DND-41 (cell line): ENCODE measurements at places on chromosomes 6 and 20.

GRCh38 chr20:34907616-34908469 lies 31.4 kb downstream of the ACSS2 start:
- no peak for DNase-seq

- DNase-seq = no peak
Measured at GRCh38 chr6:166776571-166776970, 149.5 kb upstream of the RPS6KA2 start.

DNA sequence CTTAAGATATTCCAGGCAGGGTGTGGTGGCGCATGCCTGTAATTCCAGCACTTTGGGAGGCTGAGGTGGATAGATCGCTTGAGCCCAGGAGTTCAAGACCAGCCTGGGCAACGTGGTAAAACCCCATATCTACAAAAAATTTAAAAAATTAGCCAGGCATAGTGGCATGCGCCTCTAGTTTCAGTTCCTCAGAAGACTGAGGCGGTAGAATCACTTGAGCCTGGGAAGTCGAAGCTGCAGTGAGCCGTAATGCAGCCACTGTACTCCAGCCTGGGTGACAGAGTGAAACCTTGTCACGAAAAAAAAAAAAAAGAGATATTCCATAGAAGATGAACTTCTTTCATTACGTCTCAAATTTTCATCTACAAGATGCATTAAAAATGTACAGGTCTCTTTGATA lies 46.7 kb upstream of the ISM1 start:
- no peak for DNase-seq

GRCh38 chr20:44477151-44477550 lies 1.5 kb downstream of the TTPAL start:
- DNase-seq = no peak

DNA sequence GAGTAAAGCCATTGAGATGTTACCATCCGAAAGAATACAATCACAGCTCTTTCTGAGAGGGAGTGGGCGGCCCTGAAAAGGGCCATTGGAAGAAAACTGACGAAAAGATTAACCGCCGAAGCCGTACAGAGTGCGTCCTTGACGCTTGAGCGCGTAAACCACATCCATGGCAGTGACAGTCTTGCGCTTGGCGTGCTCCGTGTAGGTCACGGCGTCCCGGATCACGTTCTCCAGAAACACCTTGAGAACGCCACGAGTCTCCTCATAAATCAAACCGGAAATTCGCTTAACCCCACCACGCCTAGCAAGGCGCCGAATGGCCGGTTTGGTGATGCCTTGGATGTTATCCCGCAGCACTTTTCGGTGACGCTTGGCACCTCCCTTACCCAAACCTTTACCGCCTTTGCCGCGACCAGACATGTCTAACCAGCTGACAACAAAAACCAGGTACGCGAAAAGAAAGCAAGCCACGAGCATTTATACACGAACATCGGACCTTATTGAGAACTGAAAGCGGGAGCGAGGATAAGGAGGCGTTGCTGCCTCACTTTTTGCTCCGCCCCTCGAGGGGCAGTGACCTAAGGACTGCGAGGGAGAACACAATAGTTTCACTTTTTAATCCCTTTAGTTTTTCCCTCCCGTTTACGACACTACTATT lies 60.3 kb upstream of the HFE start:
- DNase-seq = peak; percentile 98

DNA sequence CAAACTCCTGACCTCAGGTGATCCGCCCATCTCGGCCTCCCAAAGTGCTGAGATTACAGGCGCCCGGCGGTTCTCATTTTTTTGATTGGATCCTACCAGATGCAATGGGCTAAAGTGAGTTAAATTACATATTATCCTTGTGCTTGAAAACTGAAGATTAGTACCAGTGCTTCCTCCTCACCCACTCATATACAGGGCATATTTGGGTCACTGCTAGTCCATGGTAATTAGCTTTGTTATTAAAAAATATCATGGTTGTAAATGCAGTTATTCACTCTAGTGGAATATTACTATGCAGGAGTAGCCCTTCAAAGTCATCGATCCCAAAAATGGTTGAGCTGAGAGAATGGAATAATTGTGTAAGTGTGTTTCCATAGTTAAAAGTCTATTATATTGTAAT lies 26.5 kb downstream of the ZNF292 start:
- no peak for DNase-seq

- DNase-seq = no peak
Measured at GRCh38 chr20:31516166-31516565, 1.9 kb downstream of the HM13 start.

DNA sequence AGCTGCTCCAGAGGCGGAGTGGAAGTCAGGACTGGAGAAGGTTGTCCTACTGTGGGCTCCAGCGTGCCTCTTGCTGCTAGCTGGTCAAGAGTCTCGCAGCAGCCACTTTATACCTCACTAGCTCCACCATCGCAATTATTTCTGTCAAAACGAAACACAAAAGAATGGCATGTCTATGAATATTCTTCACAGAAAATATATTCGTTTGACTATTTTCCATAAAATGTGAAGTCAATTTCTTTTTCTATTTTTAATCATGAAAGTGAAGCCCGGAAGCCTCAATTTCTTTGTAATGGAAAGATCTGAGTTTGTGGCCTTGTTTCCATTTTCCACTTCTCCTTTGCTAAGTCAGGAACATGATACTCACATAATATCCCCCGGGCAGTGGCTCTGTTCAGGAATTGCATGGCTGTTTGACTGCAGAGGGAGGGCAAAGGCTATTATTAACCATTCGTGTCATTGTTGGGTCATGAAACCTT lies 51.7 kb downstream of the DTD1 start:
- no peak for DNase-seq

DNA sequence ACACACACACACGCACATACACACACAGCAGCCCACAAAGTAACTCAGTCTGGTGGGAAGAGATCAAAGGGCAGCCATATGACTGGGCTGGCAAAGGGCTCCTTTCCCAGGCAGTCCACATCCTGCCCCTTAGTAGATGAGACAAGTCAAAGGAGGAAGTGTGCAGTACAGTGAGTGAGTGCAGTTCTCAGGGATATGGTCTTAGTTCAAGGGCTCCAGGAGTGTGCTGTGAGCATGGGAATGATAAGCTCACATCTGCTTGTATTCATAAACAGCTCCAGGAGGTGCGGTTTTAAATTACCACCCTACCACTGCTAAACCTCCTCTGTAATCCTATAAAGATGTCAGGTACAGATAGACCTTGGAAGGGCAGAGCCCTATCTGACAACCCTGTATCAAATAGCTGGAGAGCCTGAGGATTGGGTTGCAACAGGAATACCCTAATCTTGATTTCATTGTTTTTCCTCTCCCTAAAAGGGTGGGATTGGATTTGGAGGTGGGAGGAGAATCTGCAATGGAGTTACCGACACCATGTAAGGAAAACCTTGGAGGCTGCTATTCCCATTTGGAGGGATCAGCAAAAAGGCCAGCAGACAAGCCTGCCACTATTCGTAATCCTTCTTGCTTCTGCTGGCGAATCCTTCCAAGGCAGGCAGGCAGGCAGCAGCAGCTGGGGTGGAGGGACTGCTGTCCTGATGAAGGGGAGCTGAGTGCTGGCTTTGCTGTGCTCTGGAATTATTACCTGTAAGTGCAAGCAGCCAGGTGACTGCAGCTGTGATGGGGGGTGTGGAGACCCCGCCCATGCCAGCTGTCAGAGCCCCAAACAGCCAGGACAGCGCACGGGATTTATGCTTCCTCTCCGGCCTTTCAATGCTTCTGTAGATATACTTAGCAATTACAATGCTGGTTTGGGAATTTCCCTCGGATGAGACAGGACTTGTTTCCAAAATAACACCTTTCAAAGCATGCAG lies 342.7 kb downstream of the PRL start:
- DNase-seq = peak; percentile 83

- DNase-seq = no peak
Measured at GRCh38 chr20:25127761-25128537, 46.0 kb upstream of the VSX1 start.

- DNase-seq = peak; percentile 89
Measured at GRCh38 chr6:142551274-142551811, 249.5 kb downstream of the ADGRG6 start.

DNA sequence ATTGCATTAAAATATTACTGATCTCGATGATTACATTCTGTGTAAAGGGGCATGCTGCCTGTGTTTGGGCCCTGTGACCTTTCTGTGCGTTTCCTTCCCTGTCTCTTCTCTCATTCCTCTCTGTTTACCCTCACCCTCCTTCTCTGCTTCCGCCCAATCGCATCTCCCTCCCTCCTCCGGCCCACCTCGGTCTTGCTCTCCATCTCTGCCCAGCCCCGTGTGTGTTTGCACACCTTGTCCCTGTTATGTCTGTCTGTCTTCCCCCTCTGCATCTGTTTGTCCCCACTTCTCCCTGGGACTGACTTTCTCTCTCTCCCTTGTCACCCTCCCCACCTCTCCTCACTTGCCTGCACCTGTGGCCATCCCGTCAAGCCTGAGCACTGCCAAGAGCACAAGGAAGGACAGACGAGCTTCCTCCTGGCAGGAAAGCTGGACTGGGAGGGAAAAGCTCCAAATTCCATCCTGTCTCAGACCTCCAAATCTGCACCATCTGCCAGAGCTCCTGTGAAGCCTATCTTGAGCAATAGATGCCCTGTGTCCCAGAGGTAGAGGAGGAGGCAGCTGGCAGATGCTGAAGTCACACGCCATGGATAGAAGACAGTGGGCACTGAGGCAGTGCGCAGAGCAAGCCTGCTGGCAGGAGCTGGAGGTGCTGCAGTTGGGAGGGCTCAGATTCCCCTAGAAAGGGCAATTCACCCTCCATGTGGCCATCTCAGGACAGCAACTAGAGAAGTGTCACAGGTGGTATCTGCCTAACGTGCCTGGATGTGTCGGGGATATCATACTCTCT lies 172.3 kb downstream of the PTPRT start:
- DNase-seq = no peak

DNA sequence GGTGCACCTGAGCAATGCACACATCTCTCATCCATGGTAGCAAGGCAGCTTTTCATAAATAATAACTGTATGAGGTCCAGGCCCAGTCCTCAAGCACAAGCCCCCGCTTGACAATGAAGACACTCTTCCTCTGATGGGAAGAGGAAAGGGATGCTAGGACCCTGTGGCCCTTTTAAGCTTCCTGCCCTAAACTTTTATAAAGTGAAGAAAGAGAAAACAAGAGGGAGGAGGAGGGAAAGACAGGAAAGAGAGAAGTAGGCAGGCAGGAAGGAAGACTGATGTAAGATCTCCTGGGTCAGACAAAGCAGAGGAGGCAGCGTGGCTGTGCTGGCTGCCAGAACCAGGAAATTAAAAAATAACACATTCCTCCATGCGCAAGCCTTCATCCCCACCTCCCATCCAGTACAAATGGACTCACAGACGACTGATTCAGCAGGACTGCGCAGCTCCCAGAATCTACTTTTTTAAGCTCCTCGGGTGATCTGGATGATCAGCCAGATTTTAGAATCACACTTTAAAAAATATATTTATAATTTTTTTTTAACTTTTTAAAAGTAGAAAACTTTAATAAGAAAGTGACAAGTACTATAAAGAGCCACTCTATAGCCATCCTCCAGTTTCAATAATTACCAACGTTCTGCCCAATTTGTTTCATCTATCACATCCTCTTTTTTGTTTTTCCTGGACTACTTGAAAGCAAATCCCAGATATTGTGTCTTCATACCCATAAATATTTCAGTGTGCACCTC lies 16.5 kb downstream of the TNFAIP3 start:
- DNase-seq = peak; percentile 60

DNA sequence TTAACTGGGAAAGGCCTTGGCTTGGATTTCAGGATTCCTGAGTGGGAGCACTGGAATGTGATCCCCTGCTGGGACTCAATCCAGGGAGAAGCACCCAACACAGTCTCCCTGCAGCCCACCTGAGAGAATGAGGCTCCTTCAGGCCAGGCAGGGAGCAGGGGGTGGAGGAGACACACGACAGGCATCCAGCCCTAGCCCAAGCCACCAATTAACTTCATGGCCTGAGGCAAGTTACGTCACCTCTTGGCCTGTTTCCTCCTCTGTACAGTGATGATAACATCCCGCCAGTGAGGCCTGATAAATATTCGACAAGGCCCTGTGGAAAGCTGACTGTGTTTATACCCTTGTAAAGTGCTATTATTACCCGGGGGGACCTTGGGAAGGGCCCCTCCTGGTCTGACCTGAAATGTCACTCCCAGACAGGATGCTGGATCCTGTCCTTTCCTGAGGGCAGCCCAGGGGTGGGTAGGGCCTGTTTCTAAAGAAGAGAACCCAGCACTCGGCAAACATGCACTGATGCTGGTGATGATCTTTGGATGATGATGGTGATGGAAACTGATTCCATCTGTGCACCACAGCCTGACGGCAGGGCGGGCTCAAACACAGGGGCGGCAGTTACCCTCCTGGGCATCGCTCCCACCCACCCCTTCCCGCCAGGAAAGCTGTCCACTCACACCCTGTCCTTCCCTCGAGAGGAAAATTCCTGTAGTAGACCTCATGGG lies 12.4 kb downstream of the FRS3 start:
- DNase-seq = no peak

GRCh38 chr6:36968266-36968977 lies 13.9 kb downstream of the PI16 start:
- DNase-seq = no peak

- DNase-seq = no peak
Measured at GRCh38 chr6:112030961-112031660, 22.8 kb upstream of the CCN6 start.

- no peak for DNase-seq
Measured at GRCh38 chr20:10986586-10986985, 312.8 kb upstream of the JAG1 start.

- no peak for DNase-seq
Measured at GRCh38 chr20:18284805-18285533, 3.4 kb upstream of the ZNF133 start.

- no peak for DNase-seq
Measured at GRCh38 chr6:42141603-42142117, 760 bp downstream of the C6orf132 start.

DNA sequence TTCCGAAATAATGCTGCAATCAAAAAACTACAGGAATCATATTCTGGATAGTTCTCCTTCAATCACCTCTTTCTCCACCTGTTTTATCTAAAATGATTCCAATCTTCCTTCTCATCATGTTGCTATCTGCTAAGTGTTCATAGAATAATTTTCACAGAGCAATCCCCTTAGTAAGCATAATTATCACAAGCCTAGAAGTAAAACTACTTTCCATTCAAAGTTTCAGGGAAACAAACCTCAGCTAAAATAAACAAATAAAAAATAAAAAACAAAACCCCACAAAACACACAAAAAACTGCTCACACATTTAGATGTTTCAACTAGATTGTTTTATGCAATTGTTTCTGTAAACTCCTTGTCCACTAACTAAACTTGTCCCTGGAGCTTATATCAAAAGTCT lies 291.2 kb downstream of the PHACTR1 start:
- no peak for DNase-seq

DNA sequence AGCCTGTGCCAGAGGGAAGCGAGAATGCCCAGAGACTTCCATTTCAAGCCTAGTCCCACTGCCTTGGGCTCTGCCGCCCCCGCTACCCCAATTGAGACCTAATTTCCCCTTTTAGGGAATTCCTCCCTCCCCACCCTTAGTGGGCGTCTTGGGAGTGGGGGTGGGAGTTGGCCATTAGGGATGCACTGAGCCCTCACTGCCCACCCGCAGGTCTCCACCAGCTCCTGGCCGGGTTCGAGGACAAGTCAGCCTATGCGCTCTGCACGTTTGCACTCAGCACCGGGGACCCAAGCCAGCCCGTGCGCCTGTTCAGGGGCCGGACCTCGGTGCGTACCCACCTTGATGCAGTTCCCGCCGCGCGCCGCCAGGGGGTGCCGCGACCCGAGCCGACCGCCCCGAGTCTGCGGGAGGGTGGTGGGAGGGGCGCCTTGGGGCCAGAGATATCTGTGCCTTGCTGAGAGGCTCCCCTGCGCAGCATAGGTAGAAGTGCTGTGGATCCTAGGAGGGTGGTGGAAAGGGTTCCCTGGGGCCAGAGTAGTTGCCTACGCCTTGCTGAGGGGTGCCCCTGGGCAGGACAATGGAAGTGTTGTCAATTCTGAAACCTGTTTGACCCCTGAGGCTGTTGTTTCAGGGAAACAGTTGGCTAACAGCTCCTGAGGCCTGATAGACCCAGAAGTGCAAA lies 9.2 kb downstream of the ITPA start:
- DNase-seq = peak; percentile 59
